T-helper 22 cell (primary cell): ENCODE measurements at places on chromosomes 3 and 15.
A peak's percentile ranks its signal among the peaks of the same experiment; 100 is the strongest.

- no peak for DNase-seq
These were observed 52.9 kb downstream of the BTLA start for GRCh38 chr3:112446343-112446742.

DNA sequence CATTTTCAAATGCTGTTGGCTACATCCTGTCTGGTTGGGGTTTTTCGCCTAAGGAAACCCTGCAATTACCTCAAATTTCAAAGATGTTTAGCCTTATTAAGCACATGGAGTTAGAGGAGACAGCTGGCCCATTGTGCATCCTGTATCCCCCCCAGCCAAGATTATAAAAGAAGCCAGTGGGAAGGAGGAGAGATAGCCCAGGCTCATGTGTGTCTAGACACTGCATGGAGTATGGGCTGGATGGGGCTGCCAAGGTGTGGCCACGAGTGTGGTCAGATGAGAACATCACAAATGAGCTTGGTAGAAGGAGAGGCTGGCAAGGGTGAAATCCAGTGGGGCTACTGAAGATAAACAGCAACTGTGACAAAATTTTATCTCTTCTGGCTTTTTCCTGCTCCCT, 270.0 kb upstream of the TBC1D5 start:
- DNase-seq: no peak

- no peak for DNase-seq
These were observed 58.1 kb downstream of the PDIA5 start for GRCh38 chr3:123124971-123125370.

DNA sequence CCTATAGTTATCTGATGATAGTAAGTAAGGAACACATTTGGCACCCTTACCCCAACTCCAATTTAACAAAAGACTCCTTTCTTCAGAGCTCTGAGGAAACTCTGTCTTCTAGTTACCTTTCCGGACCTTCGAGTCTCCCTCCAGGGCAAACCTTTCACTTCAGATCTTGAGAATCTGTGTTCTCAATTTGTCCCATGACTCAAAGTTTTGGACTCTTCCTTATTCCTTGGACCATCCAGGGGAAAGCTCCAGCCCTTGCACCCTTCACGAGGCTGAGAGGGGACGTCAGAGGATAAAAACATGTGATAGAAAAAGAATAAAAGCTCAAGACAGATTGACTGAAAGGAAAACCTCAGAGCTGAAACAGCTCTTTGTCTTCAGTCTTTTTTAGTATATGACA, 76.9 kb downstream of the CTNNB1 start:
- DNase-seq: no peak

- DNase-seq: no peak
These were observed 131.2 kb downstream of the MCTP2 start for GRCh38 chr15:94362385-94363092.

DNA sequence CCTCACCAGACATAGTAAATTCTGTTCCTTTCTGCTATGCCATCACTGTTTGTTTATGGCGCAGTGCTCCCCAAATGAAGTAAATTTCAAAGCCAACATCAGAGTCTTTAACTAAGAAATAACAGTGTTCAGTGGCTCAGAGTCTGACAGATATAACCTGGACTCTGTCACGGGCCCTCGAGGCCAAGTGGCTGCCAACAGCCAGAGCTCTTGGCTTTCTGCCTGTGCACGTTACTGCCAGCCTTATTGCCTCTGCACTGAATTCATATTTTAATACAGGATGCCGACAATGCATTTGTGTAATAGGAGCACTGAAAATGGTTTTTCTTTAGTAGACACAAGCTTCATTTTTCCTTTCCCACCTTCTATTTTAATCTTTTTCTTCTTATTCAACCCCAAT, 219.9 kb downstream of the NLGN1 start:
- DNase-seq: no peak

DNA sequence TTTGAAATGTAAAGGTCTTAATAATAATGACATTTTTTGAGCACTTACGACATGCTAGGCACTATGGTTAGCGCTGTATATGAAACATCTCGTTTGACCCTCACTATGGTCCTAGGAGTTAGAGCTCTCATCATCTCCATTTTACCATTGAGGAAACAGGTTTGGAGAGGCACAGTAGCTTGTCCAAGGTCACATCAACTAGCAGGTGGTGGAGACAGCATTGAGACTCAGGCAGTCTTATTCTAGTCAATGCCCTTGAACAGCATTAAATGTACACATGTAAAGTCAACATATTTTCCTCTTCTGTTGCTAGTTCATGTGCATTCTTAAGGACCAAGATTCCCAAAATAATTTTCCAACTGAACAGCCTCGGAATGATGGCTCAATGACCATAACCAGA, 4.8 kb downstream of the ARHGEF3 start:
- DNase-seq: no peak

- DNase-seq: no peak
These were observed 35.9 kb downstream of the NTRK3 start for GRCh38 chr15:88220443-88221335.

GRCh38 chr15:73320619-73321180, 48.1 kb downstream of the HCN4 start:
- no peak for DNase-seq

- DNase-seq: no peak
These were observed 65.2 kb downstream of the LPP start for GRCh38 chr3:188219147-188219546.

DNA sequence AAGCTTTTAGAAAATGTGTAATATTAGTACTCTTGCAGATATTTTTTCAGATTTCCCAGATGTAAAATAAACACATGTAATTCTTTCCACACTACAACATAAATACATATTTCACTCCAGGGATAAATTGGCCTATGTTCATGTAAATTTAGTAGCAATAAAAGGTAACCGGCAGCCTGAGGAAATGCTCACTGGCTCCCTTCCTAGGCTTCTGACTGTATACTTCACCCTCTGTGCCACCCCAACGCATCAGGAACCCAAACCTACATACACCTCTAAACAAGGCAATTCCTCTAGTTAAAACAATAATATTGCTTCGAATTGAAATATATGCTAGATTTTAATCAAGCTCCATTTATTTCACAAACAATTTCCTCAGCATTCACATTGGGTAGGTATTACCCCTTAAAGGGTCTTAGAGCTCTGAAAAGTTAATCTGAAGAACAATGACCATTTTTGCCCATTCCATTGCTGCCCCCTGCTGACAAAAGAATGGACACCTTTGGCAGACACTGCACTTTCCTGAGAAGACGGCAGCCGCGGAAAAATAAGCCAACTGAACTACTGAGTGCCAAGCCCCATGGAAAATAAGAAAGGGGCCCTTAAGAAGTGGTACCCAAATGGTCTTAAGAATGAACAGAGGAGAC, 212.5 kb downstream of the OSBPL10 start:
- peak; percentile 6 for DNase-seq

- DNase-seq: no peak
These were observed 55.4 kb upstream of the LARS2 start for GRCh38 chr3:45332901-45333407.

DNA sequence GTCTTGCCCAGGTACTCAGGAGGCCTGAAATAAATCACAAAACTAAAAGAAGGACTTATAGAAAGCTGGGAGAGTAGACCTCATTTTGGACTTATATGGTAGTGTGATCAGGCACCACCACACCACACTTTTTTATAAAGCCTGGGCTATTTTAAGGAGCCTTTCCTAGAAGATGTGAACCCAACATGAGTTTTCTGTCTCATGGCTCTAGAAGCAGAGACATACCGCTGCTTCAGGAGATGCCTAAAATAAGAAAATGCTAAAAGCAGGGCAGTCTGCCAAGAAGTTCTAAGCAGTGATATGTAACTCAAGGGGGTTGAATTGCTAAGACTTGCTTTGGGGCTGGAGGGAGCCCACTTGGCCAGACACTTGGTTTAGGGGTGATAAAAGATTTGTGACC, 49.6 kb downstream of the SUMF1 start:
- no peak for DNase-seq

DNA sequence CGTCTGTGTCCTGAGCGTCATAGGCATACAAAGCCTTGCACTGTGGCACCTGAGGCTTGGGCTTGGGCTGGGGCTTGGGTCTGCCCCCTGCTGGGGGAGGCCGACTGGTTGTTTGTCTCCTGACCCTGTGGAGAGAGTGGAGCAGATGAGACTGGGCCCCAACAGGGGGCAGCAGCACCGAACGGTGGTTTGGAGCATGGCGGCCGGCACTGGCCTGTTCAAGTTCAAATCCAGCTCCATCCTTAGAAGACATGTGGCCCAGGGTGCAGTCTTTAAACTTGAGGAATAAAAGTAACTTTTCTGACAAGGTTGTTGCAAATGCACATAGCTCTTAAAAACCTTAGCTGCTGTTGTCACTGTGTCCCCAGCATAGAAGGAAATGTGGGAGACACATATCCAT, 33.3 kb downstream of the CCNB2 start:
- DNase-seq: peak; percentile 20
